Activated CD4-positive, alpha-beta T cell treated with anti-CD3 and anti-CD28 coated beads for 36 hours (primary cell): ENCODE measurements at places on chromosomes 2 and 18. TPM values are rescaled to one million over a fixed set of nuclear protein-coding genes. Genes with fewer than 3 reads are reported as not detected.

TUBB8B gene
- total RNA-seq: not detected

DNA sequence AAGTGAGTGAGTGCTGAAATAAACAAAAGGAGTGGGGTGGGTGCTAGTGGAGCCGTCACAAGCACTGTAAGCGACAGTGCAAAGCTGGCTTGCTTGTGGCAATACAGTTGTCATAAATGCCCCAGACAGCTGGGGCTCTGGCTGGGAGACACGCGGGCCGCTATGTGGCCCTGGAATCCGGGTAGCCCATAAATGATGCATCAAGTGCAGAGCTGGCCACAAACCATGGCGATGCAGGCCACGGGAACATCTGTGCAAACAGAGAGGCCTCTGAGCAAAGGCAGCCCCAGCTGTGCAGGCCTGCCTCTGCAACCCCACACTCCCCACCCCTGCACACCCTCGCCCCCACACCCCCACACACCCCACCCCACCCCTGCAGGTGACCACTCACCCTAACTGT is 349.2 kb upstream of the ID2 start:
- DNase-seq: no peak

- peak; percentile 44 for DNase-seq
Observed at GRCh38 chr18:7946734-7947377, 379.7 kb downstream of the PTPRM start.

DNA sequence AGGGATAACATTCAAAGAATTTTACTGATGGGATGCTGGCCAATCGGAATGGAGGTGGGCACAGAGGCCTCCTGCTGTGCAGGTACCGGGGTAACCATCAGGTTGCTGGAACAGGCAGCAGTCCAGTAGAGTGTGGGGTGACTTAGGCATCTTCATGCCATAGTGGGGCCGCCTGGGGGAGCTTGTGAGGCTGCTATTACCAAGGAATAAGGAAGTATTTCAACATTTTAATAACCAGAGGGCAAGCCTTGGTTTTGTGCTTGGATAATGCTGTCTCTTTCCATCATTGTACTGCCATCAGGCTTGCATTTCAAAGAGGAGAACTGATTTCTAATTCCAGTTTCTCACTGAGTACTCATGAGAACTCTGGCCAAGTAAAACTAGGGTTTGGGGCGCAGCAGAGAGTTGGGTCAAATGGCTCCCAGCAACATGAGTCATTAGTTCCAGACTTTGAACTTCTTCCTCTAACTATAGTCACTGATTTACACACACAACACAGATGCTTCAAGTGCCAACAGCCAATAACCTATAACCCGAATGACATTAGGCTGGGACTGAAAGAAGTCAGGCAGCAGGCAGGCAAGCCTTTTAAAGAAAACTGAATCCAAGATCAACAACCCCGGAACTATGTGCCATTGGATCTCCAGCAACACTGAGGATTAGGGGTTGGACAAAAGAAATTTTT is 56.1 kb upstream of the FHL2 start:
- peak; percentile 27 for DNase-seq
